ENCODE measurements at places on chromosomes 5 and 9.

DNA sequence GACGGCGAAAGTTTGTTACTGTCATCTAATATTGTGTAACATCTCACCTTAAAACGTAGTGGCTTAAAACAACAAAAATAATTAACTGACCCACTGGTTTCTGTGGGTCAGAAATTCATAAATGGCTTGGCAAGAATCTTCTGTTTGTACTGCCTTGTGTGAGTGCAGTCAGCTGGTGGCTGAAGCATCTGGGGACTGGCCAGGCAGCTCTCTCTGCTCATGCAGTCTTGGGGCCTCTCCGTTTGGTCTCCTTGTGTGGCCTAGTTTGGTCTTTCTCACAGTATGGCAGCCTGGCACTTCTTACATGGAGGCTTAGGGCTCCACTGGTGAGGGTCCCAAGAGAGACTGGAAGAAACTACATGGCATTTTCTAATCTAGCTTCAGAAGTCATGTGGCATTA, 49.0 kb upstream of the CTXN3 start:
- DNase-seq = no peak

DNA sequence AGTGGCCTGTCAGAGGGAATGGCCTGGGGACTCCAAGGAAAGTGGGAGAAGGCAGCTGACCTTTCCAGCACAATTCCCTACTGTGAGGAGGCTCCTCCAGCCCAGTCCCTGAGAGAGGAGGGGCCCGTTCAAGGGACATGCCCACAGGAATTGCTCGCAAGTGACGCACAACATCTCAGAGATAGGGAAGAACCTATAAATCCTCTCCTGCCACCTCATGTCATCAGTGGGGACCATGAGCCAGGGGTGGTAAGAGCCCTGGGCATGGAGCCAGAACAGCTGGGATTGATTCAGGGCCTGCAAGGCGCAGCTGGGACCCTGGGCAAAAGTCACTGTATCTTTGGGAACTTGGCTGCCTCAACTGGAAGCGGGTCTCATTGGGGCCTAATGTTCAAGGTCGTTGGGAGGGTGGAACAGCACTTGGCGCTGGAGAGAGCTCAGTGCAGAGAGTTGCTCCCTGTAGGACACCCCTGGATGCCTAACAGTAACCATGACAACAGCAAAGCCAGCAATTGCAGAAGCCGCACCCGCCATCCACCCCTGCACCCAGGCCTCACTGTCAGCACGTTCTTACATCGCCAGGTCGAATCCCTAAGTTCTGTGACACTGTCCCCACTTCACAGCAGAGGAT, 41.3 kb upstream of the ORM1 start:
- DNase-seq = no peak

DNA sequence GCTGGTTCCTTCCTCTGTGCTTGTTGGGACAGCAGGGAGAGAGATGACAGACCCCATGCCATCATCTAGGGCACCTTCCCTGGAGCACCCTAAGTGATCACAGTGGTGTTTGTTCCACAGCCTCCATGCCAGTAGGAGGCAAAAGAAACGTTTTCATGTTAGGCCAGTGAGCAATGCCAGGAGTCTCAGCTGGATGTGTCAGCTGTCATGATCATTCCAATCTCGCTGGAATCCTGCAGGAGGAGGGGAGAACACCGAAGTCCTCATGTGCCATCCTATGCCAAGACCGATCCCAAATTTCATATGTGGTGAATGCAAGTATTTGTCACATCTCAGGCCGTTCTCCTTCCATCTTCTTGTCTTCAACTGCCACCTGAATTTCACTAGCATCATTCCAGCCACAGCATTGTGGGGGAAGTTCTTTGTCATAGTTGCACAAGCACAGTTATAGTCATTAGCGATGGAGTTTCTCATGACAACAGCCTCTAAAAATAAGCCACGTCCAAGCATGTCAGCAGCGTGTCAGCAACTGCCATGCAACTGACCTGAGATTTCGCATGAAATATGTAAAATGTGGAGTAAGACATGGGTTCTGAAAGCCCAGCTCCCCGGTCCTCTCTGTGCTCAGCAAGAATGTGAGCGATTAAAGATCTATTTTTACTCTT, 97.2 kb upstream of the DNAH5 start:
- no peak for DNase-seq

DNA sequence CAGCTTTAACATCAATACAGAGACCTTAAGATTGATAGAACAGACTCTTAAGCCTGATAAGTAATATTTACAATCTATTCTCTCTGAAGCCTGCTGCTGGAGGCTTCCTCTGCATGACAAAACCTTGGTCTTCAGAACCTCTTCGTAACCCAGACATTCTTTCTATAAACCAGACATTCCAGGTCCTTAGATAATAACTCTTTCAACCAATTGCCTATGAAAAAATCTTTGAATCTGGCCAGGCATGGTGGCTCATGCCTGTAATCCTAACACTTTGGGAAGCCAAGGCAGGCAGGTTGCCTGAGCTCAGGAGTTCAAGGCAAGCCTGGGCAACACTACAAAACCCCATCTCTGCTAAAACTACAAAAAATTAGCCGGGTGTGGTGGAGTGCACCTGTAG, 327.8 kb downstream of the ENC1 start:
- no peak for DNase-seq

GRCh38 chr9:91074866-91075265, 273.2 kb downstream of the SYK start:
- DNase-seq = no peak

GRCh38 chr9:99778836-99779235, 42.8 kb upstream of the NR4A3 start:
- DNase-seq = no peak

GRCh38 chr5:163504079-163504931, 1.1 kb upstream of the MAT2B start:
- DNase-seq = peak; percentile 6

GRCh38 chr5:120055858-120056257, 408.2 kb upstream of the PRR16 start:
- no peak for DNase-seq

- no peak for DNase-seq
Measured at GRCh38 chr5:81405126-81405891, 11.4 kb upstream of the ACOT12 start.

GRCh38 chr5:17316970-17317459, 99.6 kb downstream of the BASP1 start:
- DNase-seq = no peak

DNA sequence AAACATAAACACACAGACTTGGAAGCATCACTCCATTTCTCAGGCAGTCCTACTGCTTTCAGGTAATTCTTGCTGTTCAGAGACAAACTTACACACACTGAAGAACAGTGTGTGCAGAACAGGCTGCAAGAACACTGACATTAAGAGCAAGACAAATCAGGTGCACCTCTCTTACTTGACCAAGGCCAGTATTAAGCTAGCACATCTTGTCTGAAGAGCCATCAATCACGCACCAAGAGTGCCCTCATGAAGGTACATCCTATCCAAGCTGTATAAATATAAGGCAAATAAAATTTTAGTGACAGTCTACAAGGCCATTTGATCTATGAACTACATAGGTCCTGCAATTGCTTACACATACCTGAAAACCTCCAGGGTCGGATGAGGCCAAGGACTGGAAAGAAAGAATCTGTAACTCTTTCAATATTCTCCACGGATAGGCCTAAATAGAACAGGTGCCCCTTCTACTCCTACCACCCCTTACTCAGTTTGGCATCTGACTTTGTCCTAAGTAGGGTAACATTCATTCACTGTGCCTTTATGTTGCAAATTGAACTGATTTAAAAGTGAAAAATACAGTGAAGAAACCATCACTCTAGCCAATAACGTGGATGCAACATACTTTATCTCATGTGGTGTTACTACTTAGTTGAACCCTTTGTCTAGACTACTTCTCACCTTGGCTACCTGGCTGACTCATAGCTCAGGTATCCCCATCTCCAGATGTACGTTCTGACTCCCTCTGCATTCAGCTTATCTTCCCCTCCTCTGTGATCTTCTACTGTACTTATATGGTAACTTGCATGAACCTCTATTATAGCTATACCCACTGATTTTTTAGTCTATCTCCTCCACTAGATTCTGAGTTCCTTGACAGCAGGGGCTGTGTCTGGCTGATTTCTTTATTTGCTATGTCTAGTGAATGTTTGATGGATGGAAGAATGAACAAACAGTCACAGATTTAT, 256.3 kb downstream of the KIAA0825 start:
- no peak for DNase-seq

Data from activated naive CD4-positive, alpha-beta T cell (primary cell).